Right renal pelvis (tissue), 4 donors: ENCODE measurements at places on chromosomes 1 and 21. TPM values are rescaled to one million over a fixed set of nuclear protein-coding genes. Genes with fewer than 3 reads are reported as not detected.

KRTAP7-1 gene
- not detected for polyA plus RNA-seq

ALPL gene
- polyA plus RNA-seq: 27.9 TPM

CMPK1 gene
- polyA plus RNA-seq: 81.3 TPM

DSTYK gene
- 19.9 TPM for polyA plus RNA-seq

RGS16 gene
- 0.94 TPM for polyA plus RNA-seq

NBPF20 gene
- polyA plus RNA-seq: 1.7 TPM

ESRRG gene
- polyA plus RNA-seq: 38.0 TPM

VTCN1 gene
- 22.6 TPM for polyA plus RNA-seq

CEP104 gene
- 34.3 TPM for polyA plus RNA-seq

NTRK1 gene
- polyA plus RNA-seq: 1.3 TPM

ANKRD35 gene
- polyA plus RNA-seq: 2.1 TPM

CGN gene
- polyA plus RNA-seq: 37.5 TPM

MTARC1 gene
- polyA plus RNA-seq: 19.4 TPM

CD247 gene
- polyA plus RNA-seq: 1.0 TPM
